ENCODE measurements at places on chromosomes 4 and X.
A peak's percentile ranks its signal among the peaks of the same experiment; 100 is the strongest.

DNA sequence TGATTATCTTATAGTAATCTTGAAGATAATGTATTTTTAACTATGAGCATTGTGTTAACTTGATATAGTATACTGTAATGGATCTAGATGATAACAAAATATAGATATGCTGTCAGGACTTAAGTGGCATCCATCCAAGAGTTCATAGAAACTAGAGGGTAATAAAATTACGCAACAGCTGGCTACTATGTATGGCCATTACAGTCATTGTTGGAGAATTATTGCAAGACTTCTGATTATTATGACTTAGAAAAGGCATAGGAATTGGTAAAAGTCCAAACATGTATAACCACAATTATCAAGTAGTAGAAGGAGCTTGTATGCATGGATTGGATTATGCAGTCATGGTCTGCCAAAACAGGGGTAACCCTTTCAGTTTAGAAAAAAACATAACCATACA, 9.5 kb downstream of the OGT start:
- no peak for DNase-seq

- no peak for DNase-seq
Measured at GRCh38 chrX:134676436-134676835, 18.2 kb upstream of the PLAC1 start.

GRCh38 chr4:27096142-27096824, 235.6 kb downstream of the STIM2 start:
- no peak for DNase-seq

GRCh38 chr4:15144967-15145295, 142.7 kb downstream of the CPEB2 start:
- no peak for DNase-seq

GRCh38 chr4:87057835-87058355, 123.1 kb downstream of the AFF1 start:
- peak; percentile 36 for DNase-seq

- no peak for DNase-seq
Measured at GRCh38 chrX:23503835-23504539, 163.3 kb upstream of the PRDX4 start.

- no peak for DNase-seq
Measured at GRCh38 chrX:35699642-35700041, 98.5 kb upstream of the MAGEB16 start.

GRCh38 chrX:47168495-47169073, 23.6 kb downstream of the RBM10 start:
- DNase-seq = no peak

GRCh38 chr4:56655209-56655626, 25.9 kb downstream of the HOPX start:
- DNase-seq = peak; percentile 29

DNA sequence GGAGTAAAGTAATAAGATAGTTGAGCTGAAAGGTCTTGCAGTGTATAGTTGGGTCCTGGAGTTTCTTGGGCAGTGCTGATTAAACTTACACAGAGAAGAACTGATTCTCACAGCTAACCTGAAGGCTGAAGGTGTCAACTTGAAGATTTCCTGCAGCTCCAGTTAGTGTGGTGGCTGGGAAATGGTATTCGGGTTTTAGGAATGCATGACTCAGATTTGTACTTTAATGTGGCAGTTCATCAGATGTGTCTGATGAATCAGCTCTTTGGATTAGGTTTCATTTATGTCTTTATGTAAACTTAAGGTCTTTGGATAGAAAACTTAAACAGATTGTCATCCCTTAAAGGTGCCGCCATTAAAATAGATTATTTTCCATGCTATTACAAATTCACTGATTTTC, 200.0 kb downstream of the IL1RAPL1 start:
- DNase-seq = no peak

DNA sequence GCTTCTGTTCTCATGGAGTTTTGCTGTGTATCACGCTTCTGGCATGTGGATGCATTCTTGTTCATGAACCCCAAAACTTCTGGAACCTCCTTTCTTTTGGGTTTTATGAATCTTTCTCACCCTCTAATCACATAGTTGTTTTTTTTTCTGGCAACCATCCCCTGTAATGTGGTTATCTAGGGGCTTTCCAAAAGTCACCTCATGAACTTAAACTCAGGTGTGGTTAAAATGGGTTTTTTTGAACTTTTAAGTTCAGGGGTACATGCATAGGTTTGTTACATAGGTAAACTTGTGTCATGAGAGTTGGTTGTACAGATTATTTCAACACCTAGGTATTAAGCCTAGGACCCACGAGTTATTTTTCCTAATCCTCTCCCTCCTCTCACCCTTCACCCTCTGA, 1099.4 kb upstream of the SLIT2 start:
- no peak for DNase-seq

DNA sequence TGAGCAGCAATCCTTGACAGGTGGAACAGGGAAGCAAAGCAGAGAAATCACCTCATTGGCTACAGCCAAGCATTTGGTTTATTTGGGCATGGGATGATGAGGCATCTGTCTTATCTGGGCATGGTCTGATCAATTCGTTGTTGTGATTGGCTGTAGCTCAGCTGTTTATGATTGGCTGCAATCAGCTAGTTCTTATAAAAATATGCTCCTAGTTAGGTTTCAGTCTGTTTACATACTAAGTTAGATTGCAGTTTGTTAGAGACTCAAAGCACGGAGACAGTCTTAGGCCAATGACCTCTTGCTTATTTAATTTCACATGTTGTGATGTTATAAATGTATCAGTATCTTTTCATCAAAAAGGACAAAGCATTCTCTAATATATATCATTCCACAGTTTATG, 312.0 kb downstream of the PDGFC start:
- DNase-seq = no peak

- DNase-seq = no peak
Measured at GRCh38 chr4:154464654-154465053, 26.9 kb downstream of the DCHS2 start.

GRCh38 chr4:55507612-55508011, 39.1 kb downstream of the CLOCK start:
- DNase-seq = no peak

DNA sequence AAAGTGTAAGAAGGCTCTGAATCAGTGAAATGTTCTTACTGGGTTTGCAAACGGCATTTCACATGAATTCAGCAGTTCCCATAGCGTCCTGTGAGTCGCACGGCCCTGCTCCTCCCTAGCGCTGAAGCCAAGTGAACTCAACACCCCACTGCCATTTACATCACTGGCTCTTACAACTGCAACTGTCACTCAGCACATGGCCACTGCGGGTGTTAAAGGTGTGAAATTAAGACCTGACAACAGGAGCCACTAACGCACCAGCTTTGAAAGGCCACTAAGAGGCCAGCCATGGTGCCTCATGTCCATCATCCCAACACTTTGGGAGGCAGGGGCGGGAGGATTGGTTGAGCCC, 31.7 kb downstream of the RNF212 start:
- DNase-seq = no peak

DNA sequence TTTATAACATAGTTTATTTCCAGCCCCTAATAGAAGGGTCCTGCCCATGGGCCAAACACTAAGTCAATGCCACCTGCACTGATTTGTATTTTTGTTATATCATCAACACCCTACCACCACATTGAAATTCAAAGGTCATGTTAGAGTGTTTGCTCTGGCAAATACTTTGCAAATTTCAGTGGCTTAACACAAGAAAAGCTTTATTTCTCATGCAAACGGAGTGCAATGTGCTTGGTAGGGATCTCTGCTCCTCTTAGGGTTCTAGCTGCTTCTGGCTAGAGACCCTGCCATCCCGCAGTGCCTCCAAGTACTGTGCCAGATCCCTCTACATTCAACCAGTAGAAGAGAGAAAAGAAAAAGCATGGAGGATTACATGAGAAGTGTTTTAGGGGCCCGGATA, 230.8 kb upstream of the TET2 start:
- DNase-seq = no peak

GRCh38 chr4:106478152-106478551, 109.6 kb upstream of the GIMD1 start:
- no peak for DNase-seq

DNA sequence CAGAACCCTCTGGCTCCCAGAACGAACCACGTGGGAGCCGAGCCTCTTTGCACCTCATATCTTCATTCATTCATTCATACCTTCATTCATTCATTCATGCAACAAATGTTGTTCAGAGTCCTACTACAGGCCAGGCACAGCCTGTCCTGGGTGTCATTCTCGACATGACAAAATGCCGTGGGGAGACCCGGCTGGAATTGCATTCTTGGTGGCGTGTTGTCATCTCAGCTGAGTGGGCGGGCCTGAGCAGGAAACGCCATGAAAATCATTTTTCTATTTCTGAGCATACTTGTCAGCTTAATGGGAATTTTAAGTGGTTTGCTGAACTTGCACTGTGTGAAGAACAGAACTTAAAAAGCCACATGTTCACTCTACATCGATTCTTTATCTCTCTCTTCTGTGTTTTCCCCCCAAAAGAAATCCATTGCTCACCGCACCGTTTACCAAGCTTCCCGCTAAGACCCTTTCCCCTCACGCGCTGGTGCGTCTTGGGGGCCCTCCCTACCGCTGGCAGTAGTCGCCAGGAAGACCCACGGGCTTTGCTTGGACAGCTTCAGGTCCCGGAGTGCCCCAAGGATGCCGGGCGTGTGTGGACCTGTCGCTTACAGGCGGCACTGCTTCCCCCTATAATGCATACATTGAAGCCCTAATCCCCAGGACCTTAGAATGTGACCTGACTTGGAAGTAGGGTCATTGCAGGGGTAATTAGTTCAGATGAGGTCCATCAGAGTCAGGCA, 41.6 kb upstream of the HMX1 start:
- no peak for DNase-seq

DNA sequence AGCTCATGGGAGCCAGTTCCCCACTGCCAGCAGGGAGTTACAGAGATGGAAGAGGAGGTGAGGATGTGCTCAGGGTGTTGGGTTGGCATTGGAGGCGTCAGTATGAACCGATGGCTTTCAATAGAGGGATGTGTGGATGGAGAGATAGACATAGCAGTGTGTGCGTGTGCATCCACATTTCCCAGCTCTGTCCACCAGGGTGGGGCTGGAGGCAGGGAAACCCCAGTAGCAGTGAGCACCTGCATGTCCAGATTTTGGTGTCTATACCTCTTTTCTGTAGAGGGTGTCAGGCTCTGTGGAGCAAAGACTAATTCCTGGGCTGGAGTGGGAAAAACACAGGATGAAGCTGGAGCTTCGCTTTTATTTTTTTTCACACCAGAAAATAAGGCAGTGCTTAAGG, 37.2 kb upstream of the HGFAC start:
- DNase-seq = no peak

GRCh38 chr4:8540586-8540985, 39.6 kb upstream of the GPR78 start:
- DNase-seq = no peak

Measured in DMS79 treated with DMSO at 0.1 percent for 48 hours (cell line).